ENCODE measurements at places on chromosomes 5 and 9. TPM values are rescaled to one million over a fixed set of nuclear protein-coding genes. Genes with fewer than 3 reads are reported as not detected.

Gene CCL28
- 4.3 TPM for total RNA-seq

Gene RACK1
- 2,753 TPM for total RNA-seq

Gene DNM1
- total RNA-seq, result 58.4 TPM

Gene TRIM36
- 1.2 TPM for total RNA-seq

Gene PAEP
- not detected for total RNA-seq

Gene NTRK2
- total RNA-seq, result 35.3 TPM

Gene KCNIP1
- 2.5 TPM for total RNA-seq

Gene CDH9
- total RNA-seq, result not detected

Measured in skin of body (tissue), 3 donors.